Naive thymus-derived CD8-positive, alpha-beta T cell (primary cell): ENCODE measurements at places on chromosomes 2 and 18.

GRCh38 chr18:69469444-69469919 lies 68.8 kb downstream of the DOK6 start:
- no peak for DNase-seq

DNA sequence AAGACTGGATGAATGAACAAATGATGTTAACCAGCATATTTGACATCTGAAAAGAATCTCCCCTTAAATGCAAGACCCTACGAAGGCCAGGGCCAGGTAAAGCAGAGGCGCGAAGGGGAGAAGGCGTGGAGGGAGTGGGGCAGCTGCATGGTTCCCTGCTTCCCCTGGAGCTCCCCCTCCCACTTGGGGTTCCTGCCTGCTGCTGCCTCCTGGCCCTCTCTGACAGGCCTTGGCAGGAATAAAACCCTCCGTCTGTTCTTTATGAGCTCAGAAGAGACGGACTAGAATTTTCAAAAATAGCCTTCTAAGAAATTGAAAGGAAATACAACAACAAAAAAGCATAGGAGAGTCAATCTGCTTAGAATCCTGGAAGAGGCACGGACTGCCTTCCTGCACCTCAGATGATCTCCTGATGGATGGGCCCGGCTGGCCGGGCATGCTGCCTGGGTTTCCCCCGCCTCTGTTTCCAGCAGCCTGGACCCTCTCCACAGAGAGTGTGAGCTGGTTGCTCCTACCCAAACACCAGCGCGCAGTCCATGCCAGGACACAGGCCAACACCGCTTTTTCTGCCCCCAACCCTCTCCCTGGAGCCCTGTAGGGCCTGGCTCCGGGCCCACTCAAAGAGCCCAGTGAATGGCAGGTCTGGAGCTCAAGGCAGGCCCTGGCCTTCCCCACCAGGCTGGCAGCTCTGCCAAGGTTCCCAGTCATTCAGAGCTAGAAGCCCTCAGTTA lies 23.9 kb downstream of the CFAP65 start:
- no peak for DNase-seq

- DNase-seq = no peak
Measured at GRCh38 chr18:78230911-78231310, 748.7 kb upstream of the SALL3 start.

- DNase-seq = no peak
Measured at GRCh38 chr2:116511426-116511825, 1303.1 kb upstream of the DDX18 start.

- DNase-seq = no peak
Measured at GRCh38 chr2:33342171-33342570, 134.3 kb upstream of the RASGRP3 start.

DNA sequence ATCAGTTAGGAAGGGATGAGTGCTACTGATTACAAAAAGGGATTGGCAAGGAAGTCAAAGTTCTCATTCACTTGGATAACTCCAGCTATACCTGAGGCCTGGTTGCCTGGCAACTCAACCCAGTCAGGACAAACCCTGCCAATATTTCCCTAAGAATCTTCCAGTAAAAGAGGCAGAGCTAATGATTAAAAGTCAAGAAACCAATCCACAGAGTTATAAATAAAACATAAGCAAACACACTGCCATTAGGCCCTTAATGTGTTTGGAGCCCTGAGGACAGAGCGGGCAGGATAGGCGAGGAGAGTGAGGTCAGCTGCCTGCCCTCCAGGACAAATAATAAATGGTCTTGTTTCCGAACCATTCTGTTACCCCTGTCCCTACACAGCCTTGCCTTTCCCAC lies 215.6 kb upstream of the NABP1 start:
- DNase-seq = no peak

DNA sequence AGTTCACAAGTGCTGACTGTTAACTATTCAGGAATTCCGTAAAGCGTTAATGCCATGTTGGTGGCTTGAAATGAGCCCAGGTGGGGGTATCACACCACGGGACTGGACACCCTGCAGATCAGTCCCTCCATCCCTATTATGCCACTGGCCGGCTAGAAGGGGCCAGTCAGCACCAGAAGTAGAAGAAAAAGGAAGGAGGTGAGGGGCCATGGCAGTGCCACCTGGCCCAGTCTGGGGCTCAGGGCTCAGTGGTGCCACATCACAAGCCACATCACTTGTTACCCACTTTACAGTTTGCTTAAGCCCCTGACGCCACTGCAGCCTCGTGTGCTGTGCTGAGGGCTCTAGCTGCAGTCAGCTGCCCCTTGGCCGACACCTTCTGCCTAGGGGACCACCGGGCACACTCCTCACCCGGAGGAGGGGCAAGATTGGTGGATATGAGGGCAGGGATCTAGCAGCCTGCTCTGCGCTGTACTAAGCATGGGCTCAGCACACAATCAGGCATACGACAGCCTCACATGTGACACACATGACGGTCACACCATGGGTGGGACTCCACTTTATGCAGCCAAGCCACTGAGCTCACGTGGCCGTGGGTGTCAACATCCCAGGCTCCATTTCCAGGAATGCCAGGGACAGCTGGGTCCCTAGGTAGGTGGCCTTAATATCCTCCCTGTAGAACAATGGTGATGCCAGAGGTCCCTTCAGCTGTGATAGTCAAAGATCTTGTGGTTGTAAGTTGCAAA lies 3.6 kb downstream of the LIMS2 start:
- DNase-seq = no peak

DNA sequence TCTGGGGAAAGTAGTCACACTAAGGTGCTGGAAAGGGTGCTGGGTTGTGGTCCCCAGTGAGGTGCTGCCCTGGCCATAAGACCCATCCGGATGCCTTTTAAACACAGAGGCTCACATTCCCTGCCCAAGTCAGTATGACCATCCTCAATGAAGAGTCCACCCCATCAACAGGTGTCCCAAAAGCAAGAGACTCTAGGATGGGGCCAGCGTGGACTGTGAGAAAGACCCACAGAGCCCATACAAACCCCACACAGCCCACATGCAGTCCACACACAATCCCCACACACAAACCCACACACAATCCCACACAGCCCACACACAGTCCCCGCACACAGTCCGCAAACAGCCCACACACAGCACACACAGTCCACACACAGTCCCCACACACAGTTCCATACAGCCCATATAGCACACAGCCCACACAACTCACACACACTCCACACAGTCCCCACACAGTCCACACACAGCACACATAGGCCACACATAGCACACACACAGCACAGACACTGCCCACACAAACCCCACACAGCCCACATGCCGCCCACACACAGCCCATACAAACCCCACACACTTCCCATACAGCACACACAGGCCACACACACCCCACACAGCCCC lies 241.4 kb upstream of the SALL3 start:
- no peak for DNase-seq

- DNase-seq = no peak
Measured at GRCh38 chr2:68032702-68033101, 30.1 kb downstream of the C1D start.

DNA sequence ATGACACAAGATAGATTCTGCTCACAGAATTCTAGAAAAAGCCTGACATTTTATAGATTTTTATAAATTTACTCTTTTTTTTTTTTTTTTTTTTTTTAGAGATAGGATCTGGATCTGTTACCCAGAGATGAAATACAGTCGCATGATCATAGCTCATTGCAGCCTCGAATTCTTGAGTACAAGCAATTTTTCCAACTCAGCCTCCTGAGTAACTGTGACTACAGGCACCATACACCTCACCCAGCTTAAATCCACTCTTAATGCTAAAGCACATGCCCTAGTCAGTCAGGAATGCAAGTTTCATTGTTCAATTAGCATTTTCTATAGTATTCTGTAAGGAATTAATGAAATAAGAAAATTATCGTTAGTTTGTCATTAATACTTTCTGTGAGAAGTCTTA lies 32.1 kb upstream of the WDR75 start:
- DNase-seq = no peak

GRCh38 chr2:174574657-174575056 lies 22.9 kb downstream of the WIPF1 start:
- DNase-seq = no peak

- no peak for DNase-seq
Measured at GRCh38 chr2:70732766-70733645, 35.0 kb downstream of the ADD2 start.

- no peak for DNase-seq
Measured at GRCh38 chr2:467543-467891, 179.6 kb upstream of the ALKAL2 start.

- no peak for DNase-seq
Measured at GRCh38 chr2:8535821-8536685, 145.8 kb upstream of the ID2 start.
